ENCODE measurements at places on chromosomes 16 and 17.

DNA sequence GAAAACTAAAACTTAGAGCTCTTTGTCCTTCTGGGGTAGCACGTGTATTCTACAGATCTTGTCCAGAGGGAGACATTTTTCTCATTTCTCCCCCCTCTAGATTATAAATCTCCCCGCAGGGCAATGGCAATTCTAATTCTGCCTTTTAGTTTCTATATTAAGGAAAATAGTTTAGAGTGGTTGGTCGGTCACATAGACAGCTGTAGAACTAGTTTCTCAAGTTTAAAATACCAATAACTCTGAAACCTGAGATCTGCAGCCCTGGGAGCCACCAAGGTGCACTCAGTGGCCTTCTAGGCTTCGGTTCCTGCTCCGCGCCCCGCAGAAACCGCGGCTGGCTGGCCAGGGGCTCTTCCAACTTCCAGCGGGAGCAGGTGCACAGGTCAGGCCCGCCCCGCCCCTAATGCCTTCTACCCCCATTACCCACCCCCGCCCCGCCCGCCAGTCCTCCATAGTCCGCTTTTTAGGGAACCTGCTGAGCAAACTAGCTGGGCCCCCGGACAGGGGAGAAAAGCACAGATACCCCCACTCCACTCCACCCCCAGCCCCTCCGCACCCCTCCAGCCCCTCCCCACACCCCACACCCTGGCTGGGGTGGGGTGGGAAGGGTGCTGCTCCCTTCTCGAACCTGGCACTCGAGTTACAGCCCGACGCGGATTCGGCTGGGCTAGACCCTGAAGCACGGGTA lies 431 bp downstream of the SLFN11 start:
- DNase-seq: peak; percentile 29

- DNase-seq: no peak
These were observed 98.1 kb downstream of the GNAO1 start for GRCh38 chr16:56289416-56289815.

GRCh38 chr16:14205666-14206065 lies 134.5 kb downstream of the MRTFB start:
- DNase-seq: no peak

DNA sequence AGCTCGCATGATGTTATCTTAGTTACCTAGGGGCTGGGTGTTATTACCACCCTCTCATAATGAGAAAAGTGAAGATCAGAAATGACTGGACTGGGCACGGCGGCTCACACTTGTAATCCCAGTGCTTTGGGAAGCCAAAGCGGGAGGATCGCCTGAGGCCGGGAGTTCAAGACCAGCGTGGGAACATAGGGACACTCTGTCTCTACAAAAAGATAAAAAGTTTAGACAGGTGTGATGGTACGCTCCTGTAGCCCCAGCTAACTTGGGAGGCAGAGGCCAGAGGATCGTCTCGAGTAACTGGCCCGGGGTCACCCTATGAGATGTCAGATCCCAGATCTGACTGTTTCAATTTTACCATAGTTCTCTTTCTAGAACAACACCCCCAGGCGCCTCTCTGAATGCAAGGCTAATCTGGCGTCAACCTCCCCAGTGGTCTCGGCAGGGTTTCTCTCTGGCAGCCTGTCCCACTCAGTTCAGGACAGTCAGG lies 1.9 kb upstream of the CCDC102A start:
- DNase-seq: peak; percentile 39

DNA sequence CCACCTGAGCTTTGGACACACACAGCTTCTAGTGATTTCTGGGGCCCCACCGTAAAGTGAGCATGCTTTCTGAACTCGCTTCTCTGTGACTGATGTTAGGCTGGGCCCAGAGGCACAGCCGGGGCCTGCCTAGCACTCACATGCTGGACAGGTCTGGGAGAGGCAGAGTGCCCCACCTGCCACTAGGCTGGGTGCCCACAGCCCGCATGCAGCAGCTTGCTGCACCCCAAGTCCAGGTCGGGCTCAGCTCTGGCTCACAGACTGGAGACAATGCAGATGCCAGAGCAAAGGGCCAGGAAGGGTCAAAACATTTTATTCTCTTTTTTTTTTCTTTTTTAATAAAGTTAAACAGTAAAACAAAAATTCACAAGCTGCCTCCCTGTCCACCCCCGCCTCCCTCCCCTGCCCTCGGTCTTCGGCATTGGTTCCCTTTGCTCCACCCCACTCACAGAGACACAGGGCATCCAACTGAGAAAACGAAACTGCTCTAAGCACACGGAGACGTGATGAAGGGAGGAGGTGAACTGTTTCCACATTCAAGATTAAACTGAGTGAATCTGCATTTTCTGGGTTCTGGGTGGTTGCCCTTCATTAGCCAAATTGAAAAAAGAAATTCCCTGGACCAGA lies 9.7 kb downstream of the CNP start:
- DNase-seq: no peak

All from GM13977 (cell line).